ENCODE measurements at places on chromosomes 2 and 18.

DNA sequence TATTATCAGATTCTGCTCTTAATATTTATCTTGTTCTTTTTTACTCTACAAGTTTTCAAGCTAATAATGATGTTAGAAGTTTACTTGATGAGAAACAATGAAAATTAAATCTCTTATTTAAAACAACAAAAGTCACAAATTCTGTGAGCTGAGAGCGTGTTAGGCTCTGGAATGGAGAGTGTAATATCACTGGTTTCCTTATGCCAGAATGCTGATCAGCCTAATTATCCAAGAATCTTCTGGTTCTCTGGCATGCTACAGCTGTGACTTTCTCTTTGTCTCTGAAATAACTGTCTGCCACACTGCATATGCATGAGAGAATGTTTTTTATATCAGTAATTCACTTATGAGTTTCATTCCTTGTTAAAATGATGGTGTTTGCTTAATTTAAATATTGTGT is 236.7 kb downstream of the PARD3B start:
- no peak for DNase-seq

DNA sequence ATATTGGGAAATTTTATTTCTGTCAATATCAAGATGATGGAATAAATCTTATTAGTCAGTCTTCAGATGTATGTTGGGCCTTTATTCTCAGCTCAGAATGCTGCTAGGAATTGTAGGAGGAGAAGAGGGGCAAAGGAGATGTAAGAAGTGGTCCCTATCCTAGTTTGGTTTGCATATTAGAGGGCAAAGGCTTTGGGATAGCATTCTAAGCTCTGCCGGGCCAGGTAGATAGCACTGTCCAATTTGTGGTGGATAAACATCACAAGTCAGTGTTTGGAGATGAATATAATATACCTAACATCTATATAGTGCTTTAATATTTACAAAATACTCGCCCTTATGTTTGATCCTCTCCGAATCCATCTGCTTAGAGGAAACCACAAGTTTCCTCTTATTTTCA is 149.2 kb downstream of the GULP1 start:
- no peak for DNase-seq

GRCh38 chr2:143632751-143633374 is 503.6 kb downstream of the ARHGAP15 start:
- peak; percentile 69 for DNase-seq

DNA sequence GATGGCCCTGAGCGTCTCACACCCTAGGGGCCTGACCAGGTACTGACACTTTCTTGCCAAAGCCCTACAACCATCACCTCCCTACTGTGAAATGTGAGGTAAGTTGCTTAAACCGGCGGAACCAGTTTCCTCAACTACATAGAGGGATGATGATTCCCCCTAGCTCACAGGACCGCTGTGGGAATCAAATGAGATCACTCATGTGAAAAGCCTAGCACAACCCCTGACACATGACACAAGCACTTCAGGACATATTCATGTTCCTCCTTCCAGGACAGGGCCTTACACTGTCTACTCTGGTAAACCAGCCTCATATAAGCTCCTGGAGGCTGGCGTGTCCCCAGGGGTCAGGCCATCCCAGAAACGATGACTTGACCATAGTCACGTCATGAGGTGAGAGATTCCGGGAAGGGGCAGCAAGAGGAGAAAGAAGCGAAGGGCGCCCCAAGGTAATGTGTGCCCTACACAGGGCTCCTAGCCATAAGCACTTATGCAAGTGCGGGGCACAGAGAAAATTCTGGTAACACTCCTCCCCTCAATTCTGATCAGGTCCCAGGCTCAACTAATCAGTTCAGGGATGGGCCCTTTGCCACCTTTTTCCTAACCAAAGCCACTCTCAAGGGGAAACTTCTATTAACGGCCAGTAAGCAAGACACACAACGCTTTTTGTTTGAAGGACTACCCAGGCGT is 49.5 kb downstream of the C2orf42 start:
- DNase-seq, result peak; percentile 2

- DNase-seq, result no peak
These were observed 323.7 kb downstream of the ARHGAP15 start for GRCh38 chr2:143452817-143453451.

GRCh38 chr2:154698296-154698720 is at the start of gene KCNJ3:
Gene KCNJ3, plus strand, starts transcription at chr2:154698695. Its CDS starts 81 bp downstream, at chr2:154698776.
- DNase-seq, result no peak

GRCh38 chr2:52074130-52074719 is 1042.3 kb upstream of the NRXN1 start:
- no peak for DNase-seq

GRCh38 chr2:134621939-134622705 is 96.7 kb downstream of the TMEM163 start:
- no peak for DNase-seq
